ENCODE measurements at places on chromosomes 16 and 17.

- no peak for DNase-seq
Observed at GRCh38 chr17:10360578-10360977, 12.2 kb downstream of the MYH13 start.

DNA sequence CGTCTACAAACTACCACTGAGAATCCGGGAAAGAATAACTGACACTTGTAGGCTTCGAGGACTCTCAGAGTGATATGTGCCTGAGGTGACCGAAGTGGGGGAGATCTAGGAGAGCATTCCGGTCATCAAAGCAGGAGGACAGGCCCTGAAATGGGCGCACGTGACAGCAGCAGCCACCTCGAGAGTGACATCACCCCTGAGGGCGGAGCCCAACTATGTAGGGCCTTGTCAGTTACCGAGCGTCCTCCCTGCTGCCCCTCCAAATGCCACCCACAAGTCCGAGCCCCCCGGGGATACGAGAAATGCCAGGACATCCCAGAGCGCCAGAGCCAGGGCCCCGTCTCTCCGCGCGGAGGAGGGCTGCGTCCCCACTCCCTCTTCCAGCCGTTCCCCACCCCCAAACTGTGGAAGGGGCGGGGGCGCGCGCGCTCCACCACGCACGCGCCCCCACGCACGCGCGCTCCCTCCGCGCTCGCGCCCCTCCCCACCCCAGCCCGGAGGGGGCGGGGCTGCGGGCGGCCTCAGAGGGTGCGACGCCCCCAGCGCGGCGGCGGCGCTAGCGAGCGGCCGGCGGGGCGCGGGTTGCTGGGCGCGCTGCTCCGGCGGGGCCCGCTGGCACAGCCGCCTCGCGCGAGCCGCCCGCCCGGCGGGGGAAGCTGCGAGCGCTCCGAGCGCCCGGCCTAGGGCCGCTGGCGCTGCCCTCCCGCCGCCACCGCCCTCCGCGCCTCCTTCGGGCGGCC is at the start of gene TANC2:
Gene TANC2, plus strand, starts transcription at position 550 of the 740 bp plus-strand sequence. CDS start 43,325 bp downstream, outside the sequence.
- peak; percentile 79 for DNase-seq

DNA sequence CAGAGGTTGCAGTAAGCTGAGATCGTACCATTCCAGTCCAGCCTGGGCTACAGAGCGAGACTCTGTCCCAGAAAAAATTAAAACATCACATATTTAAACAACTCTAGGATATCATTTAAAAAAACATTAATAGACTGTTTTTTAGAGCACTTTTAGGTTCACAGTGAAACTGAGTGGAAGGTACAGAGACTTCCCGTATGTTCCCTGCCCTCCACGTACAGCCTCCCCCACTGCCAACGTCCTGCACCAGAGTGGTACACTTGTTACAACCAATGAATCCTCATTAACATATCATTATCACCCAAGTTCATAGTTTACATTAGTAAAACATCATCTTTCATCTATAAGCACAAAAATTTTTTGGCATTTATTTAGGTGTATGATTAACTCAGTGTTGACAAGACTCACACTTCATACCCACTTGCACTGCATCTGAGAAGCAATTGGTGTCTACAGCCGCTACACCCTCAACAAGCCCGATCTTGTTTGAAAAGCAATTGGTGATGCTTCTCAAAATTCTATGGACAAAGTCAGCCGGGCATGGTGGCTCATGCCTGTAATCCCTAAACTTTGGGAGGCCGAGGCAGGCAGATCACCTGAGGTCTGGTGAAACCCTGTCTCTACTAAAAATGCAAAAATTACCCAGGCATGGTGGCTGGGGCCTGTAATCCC is 39.9 kb upstream of the STH start:
- DNase-seq = no peak

DNA sequence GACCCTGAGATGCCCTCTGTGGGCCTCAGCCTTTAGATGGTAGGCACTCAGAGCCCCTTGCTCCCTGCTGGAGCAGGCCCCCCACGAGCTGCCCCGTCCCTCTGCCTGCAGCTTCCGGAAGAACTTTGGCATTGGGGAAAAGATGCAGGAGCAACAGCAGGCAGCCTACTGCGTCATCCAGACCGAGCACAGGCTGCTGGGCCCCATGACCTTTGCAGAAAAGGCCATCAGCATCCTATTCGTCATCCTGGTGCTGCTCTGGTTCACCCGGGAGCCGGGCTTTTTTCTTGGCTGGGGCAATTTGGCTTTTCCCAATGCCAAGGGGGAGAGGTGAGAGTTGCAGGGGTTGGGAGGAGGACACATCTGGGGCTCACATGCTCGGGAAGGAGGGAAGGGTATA is 12.7 kb upstream of the FOXN1 start:
- DNase-seq = no peak

GRCh38 chr17:15422392-15422965 is 44.9 kb downstream of the CDRT4 start:
- DNase-seq = no peak

GRCh38 chr16:14606102-14606501 is 24.0 kb downstream of the PARN start:
- no peak for DNase-seq

DNA sequence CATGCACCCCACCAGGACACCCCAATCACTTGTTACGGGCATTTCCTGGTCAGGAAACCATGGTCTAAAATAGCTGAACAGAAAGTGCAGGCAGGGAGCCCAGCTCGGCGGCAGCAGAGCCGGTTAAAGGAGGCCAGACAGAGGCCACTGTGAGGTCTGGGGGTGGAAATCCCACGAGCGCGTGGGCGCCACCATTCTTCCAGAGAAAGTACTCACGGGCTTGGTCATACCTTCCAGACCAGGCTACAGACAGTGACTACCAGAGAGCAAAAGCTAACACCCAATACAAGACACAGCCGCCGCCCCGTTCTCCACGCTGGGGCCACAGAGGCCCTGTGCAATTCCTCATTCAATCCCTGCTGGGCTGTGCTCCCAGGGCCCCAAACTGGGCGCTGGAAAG is 11.9 kb downstream of the CEP131 start:
- no peak for DNase-seq

GRCh38 chr16:53817812-53818550 is 114.0 kb downstream of the FTO start:
- no peak for DNase-seq

- no peak for DNase-seq
Observed at GRCh38 chr17:69949496-69949895, 125.5 kb upstream of the KCNJ16 start.

- no peak for DNase-seq
Observed at GRCh38 chr16:85931596-85932402, 32.8 kb downstream of the IRF8 start.

- DNase-seq = no peak
Observed at GRCh38 chr17:54932711-54933110, 32.1 kb downstream of the TOM1L1 start.

- no peak for DNase-seq
Observed at GRCh38 chr16:54939510-54940278, 9.0 kb downstream of the IRX5 start.

GRCh38 chr17:33970279-33970678 is 284.8 kb upstream of the CCL2 start:
- DNase-seq = no peak

DNA sequence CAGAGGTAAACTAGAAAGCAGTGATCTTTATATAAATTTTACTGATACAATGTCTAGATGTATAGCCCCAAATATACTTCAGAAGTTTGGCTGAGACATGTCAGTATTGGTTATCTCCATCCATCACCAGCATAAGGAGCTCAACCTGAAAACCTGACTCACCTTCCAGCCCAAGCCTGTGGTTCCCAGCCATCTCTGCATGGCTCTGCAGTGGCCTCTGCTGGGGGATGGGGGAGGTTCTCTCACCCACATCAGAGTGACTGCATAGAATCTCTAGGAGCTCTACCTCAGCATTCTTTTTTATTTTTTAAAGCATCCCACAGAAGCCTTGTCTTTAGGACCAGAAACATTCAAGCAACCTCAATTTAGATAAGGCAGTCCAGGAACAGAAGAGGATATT is 27.3 kb downstream of the USP7 start:
- peak; percentile 84 for DNase-seq

DNA sequence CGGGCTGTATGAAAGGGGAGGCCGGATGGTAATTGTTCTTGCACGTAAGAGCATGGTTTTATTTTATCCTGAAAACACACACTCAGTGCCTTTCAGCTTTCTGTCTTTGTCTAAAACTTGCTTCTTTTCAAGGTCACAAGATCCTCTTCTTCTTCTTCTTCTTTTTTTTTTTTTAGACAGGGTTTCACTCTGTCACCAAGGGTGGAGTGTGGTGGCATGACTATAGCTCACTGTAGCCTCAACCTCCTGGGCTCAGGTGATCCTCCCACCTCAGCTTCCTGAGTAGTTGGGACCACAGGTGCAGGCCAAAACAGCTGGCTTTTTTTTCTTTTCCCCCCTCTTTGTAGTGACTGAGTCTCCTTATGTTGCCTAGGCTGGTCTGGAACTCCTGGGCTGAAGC is 15.9 kb upstream of the ZNF629 start:
- no peak for DNase-seq

DNA sequence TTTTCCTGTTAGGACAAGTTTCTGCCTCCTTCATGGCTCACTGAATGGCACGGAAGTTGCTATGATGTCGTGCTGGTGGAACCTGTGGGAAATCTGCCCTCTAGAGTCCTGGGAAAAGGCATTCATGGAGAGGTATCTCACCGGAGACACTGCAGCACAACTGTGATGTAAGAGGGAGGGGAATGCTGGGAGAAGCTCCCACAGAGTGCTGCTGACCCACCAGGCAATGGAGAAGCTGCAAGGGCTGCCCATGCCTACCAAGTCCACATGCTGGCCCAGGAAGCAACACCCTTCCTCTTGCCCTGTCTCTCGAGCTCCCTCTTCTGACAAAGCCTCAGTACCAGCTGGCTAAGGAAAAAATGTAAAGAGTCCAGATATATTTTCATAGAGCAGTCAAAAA is 45.2 kb upstream of the SLC5A11 start:
- DNase-seq = no peak

GRCh38 chr16:80323808-80324195 is 217.0 kb upstream of the DYNLRB2 start:
- DNase-seq = no peak

DNA sequence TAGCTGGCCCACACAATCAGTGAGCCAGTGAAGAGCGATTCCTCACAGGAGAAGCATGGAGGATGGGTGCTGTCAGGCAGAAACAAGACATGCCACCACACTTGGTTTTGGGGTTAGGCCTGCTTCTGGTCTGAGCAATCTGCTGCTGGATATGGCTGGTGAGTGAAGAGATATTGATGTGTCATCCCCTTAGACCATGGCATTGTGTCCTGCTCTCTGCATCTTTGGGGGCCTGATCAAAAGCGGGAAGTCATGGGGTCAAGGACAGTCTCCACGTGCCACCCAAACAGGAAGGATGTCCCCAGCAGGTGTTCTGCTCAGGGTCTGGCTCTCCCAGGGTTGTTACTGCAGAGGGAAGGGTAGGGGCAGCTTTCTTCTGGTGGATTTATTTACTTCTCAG is 140.7 kb downstream of the PRKCB start:
- no peak for DNase-seq

DNA sequence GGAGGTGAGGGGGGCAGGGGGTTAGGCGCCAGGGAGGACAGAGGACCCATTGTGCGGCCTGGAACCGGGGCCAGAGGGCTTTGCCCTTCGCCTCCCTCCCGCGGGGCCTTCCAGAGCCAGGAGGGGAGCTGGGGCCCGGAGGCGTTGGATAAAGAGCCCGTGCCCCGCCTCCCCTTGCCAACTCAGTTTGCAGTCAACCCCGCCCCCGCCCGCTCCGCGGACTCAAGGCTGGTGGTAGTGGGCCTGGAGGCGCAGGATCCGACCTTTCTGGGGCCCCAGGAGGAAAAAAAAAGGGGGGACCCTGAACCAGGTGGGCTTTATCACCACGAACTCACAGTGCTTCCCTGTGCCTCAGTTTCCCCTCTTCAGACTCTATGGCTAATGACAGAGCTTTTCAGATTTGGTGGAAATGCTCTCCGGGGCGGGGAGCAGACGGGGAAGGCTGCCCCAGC is 2.0 kb upstream of the SPHK1 start:
- DNase-seq = peak; percentile 58

- DNase-seq = no peak
Observed at GRCh38 chr17:81056312-81056711, 21.4 kb downstream of the BAIAP2 start.

DNA sequence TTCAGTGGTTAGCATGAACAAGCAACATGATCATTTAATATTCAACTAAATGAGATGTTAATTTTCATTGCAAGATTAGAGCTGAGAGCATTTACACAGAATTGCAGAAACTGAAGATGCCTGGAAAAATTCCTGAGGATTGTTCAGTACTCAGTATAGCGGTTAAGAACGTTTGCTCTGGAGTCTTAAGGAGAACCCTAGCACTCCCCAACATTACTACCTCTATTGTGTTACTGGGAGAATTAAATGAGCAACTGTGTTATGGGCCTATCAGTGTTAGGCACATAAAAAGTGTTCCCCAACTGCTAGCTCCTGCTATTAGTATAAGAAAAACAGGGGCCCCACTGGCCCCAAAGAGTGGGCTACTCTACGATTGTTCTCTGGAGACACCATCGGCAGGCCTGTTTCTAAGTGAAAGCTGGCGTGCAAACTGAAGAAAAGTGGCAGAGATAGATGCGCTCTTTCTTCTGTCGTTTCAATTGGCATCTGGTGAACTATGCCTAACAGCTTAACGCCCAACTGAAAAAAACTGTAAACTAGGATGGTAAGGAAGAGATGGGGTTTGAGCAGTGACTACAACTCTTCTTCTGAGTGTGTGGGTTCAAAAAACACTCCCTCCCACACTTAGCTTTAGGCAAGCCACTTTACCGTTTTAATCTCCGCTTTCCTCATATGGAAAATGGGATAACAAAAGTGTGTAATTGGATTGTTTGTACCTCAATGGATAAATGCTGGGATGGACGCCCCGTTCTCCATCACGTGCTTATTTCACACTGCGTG is 1.3 kb downstream of the CDR2 start:
- no peak for DNase-seq

DNA sequence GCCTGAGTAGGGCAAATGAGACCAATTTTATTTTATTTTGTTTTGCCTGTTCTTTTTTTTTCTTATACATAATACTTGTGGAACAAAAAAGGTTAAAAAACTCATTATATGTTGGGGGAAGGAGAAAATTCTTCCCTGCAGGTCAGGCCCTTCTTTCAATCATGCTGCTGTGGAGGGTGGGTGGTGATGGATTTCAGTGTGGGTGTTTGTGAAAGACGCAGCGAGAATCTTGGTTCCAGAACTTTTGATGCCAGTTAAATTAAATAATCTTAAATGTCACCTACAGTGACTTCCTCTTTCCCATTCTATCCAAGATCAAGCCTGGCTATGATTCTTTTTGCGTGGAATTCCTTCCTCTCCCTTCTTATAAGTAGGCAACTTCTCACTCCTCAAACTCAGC is 595.8 kb upstream of the EEF2KMT start:
- no peak for DNase-seq

- no peak for DNase-seq
Observed at GRCh38 chr17:55720919-55721836, 1.5 kb downstream of the TMEM100 start.

- DNase-seq = no peak
Observed at GRCh38 chr16:79673635-79674034, 73.1 kb upstream of the MAF start.

GRCh38 chr16:85466989-85467388 is 146.1 kb upstream of the GSE1 start:
- no peak for DNase-seq
